ENCODE measurements at places on chromosomes 16 and 17.

- DNase-seq, result no peak
Observed at GRCh38 chr16:71610936-71611871, 14.8 kb upstream of the MARVELD3 start.

DNA sequence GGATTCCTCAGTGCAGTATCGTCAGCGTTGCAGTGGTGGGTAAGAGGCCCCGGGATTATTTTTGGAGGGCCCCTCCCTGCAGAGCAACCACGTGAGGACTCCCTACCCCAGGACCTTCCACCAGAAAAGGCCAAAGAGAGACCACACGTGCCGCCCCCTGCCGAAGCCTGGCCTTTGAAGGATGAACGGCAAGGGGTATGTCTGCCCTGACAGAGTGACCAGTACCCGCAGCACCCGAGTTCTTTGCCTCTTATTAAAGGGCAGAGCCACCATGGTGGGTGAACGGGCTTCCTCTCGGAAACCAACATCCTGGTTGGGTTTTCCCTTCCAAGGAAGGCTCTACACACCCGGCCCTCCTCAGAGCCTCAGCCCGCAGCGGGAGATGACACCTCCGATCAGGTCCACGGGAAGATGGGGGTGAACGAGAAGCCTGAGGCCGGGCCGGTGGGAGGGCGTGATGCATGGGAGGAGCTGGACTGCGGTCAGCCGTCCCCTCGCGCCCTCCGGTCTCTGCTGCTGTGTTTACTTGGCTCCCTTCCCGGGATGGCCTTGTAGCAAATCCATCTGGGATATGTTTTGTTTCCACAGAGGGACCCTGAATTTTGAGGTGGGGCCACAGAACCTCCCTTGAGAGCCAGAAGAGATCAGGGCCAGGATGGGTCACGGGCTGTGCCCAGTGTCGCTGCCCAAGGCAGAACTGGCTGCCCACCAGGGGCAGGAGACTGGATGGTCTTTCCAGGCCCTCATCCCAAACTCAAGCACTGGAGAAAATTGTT is 49.1 kb downstream of the TBC1D16 start:
- DNase-seq, result no peak

GRCh38 chr16:82880346-82880745 is 253.6 kb downstream of the CDH13 start:
- DNase-seq, result no peak

- DNase-seq, result no peak
Observed at GRCh38 chr17:20072692-20072992, 63.5 kb downstream of the SPECC1 start.
